Nephron progenitor cell (in vitro differentiated cells): ENCODE measurements at places on chromosomes 11 and 22.

DNA sequence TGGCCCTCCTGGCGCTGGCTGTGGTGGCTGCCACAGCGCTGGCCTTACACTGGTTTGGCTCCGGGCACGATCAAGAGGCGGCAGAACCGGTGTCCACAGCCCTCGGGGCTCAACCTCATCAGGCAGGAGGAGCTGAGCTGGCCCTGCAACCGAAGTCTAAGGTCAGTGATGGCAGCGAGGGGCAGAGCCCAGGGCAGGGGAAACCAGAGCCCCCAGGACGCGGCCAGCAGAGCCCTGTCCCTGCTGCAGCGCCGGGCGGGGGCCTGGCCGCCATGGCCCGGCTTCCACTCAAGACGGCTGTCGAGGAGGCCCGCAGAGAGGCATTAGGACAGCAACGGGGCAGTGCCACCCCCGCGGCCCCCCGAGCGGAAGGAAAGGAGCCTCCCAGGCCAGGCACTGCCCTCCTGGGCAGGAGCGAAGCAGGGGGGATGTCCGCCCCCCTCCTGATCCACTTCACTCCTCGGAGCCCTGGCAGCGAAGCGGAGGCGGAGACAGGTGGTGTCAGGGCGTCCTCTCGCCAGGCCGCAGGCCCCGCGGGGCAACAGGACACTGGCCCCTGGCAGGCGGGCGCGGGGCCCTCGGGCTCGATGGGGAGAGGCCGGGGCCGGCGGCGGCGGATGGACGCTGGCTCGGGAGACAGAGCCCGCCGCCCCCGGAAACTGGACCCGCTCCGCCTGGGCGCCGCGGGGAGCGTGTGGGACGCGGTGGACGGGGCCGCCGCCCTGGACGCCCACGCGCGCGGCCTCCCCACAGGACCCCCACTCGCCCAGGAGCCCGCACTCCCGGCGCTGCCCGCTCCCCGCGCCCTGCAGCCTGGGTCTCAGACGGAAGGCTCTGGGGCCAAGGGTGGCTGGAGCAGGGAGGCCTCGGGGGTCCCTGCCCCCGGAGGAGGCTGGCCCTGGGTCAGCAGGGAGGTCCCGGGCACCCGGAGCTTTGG, 895 bp downstream of the KLHDC7B start:
- DNase-seq = no peak

- no peak for DNase-seq
Measured at GRCh38 chr11:69075421-69076128, 26.8 kb downstream of the TPCN2 start.

DNA sequence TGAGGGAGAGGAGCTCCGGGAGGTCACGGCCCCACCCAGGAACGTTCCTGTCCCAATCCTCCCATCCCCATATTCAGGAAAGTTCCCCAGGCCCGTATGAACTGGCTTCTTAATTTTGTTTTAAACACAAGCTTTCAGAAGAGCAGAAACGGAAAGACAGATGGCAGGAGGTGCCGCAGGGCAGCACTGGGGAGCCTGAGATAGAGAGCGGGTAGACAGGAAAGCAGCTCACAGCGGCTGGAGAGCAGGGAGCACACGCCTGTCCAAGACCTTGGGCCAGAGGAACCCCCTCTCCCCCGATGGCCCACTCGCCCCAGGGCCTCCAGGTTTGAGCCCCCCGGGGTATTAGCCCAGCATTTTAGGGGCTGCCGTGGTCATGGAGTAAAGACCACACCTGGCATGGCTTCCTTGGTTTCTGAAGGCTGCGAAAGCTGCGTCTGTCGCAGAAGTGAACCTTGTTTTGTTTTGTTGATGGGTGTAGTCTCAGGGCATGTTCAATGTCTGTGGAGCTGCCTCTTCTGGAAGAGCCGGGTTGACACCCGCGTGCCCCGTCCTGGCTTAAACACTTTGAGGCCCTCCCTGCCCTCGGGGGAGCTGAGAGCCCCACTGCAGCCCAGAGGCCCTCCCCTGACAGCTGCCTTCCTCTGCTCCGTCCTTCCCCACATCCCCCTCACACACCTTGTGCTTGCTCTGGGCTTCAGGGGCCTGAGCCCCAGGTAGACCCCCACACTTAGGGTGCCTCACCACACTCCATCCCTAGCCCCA, 17.9 kb upstream of the KCNQ1OT1 start:
- no peak for DNase-seq

DNA sequence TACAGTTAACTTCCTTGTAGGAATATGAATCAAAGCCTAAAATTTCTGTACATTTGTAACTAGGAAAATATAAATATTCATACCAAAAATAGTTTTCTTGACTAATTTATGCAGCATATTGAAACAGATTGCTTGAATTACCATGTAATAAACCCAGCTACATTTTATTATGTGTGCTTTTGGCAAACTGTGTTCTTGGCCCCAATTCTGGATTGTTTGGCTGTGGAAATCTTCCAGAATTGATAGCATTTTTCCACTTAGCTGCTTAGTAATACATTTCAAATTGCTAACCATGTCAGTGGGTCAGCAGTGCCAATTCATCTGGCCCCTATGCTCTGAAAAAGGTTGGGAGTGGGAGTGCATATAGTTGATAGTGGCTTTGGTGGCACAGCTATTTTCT, 32.3 kb downstream of the PDHX start:
- DNase-seq = no peak

- DNase-seq = no peak
Measured at GRCh38 chr11:35079611-35080010, 59.4 kb upstream of the CD44 start.

GRCh38 chr22:46956498-46957215, 194.2 kb downstream of the TBC1D22A start:
- DNase-seq = no peak

GRCh38 chr11:26777372-26777808, 55.5 kb upstream of the SLC5A12 start:
- DNase-seq = no peak

- DNase-seq = no peak
Measured at GRCh38 chr11:97909614-97910399, 1110.9 kb upstream of the CNTN5 start.
